NCI-H2227 treated with DMSO at 0.1 percent for 48 hours (cell line): ENCODE measurements at places on chromosomes 12 and 14.

DNA sequence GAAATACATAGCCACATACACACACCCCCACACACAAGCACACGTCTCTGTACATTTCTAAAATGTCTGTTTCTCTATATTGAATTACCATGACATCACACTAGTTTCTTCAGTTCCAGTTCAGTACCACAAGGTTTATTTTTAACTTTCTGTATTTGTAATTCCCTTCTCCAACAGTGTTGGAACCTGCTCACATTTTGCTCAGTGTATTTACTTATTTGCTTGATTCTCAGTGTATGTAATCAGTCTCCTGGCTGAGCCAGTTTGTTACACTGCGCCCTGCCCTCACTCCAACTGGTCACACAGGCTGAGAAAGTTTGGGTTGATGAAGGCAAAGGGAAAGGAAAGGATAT, 67.1 kb downstream of the MON2 start:
- DNase-seq = no peak

- no peak for DNase-seq
These were observed 52.2 kb upstream of the PLBD1 start for GRCh38 chr12:14619741-14620501.

- DNase-seq = no peak
These were observed 414.8 kb upstream of the MGAT4C start for GRCh38 chr12:86670986-86671385.

GRCh38 chr14:95910628-95911027, 34.0 kb downstream of the TUNAR start:
- DNase-seq = no peak

- DNase-seq = no peak
These were observed 185.6 kb upstream of the C14orf180 start for GRCh38 chr14:104393898-104394381.

- DNase-seq = peak; percentile 48
These were observed 198.2 kb downstream of the TSPAN9 start for GRCh38 chr12:3275171-3276041.

- DNase-seq = no peak
These were observed 5.1 kb downstream of the COX14 start for GRCh38 chr12:50117057-50117622.

DNA sequence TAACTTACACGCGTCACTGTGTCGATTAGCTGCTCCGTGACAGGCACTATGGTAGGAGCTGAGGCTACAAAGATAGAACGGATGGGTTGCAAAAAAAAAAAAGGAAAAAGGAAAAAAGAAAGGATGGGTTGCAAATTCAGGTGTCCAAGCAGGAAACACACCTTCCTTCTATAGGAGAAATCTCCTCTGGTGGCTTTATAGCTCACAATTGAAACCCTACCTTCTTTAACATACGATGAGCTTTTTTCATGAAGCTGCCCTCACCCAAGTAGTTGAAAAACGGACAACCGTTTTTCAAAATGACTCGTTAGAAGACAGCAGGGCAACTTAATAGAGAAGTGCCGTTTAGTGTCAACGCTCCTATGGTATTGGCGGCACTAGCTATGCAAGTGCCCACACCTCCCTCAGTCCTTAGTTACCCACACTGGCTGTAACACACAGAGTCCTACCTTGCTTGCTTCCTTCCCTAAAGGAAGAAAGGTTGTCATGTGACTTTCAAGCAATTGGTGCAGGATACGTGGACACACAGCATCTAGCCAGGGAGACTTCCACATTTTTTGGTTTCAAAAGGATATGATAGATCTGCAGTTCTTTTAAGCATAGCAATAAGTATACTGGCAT, 682 bp upstream of the TRIP11 start:
- DNase-seq = peak; percentile 56

DNA sequence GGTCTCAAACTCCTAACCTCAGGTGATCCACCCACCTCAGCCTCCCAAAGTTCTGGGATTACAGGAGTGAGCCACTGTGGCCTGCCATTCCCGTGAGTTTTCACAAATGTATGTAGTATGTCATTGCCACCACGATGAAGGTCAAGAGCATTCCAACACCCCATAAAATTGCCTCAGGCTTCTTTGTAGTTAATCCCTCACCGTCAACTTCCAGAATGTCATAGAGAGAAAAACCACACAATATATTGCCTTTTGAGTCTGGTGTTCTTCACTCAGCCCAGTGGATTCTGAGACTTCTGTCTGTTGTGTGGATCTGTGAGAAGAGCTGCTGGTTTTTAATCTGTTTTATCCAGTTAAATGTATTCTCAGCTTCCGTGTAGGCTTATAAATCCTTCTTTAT, 12.6 kb upstream of the CFAP251 start:
- no peak for DNase-seq

GRCh38 chr12:24499151-24500146, 449.5 kb downstream of the BCAT1 start:
- DNase-seq = no peak

GRCh38 chr14:29037411-29037810, 270.8 kb downstream of the FOXG1 start:
- DNase-seq = no peak

DNA sequence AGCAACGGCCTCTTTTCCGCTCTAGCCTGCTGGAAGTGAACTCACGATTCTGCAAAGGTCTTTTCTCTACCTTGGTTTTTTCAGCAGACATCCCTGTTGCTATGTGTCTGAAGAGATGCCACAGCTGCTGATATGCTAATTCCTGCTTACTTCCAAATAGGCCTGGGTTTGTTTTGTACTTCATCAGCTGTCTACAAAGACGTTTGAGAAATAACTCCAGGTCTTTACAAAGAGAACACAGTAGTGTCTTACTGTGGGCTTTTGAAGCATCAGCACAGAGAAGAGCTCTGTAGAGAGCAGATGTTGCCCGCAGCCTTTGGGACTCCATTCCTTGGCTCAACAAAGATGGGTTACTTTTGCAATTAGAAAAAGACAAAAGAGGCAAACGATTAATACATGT, 1366.5 kb downstream of the AACS start:
- no peak for DNase-seq

GRCh38 chr12:47942614-47943225, 20.7 kb upstream of the TMEM106C start:
- DNase-seq = no peak

DNA sequence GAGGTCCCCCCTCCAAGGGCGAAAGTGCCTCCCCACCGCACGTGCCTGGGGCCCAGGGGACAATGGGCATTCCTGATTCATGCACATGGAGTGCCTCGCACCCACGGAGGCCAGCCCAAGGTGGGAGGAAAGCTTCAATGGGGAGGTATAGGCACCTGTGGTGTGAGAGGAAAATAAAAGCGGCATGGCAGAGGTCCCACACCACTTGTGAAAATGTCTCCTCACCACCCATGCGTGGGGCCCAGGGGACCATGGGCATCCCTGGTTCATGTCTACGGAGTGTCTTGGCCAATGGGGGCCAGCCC, 384.7 kb downstream of the ALG10 start:
- DNase-seq = no peak

GRCh38 chr14:80923368-80923767, 18.2 kb downstream of the CEP128 start:
- no peak for DNase-seq

DNA sequence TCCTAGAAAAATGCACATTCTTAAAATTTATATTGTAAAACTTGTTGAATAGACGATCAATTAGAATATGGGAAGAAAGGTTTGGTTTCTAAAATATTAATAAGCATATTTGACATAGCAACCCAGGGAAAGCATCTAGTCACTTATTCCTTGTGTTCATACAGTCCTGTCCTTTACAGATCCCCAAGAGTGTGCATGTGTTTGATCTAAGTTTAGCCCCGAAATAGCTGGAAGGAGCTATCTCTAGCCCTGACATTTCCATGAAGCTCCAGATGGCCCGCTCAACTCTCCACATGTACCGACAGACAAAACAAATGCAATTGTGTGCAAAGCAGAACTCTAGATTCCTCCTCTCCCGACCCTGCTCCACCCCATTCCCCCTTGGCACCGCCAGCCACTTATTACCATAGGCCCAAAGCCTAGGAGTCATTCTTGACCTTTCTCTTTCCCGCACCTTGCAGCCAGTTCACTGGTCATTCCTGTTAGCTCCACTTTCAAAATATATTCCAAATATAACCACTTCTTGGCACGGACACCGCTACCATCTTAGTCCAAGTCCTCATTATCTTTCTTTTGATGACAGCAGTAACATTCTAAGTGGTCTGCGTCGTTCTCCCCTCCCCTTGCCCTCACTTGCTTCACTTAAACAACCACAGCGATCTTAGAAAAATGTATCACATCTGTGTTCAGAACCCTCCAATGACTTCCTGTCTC, 45.4 kb upstream of the GZMB start:
- DNase-seq = no peak

- DNase-seq = no peak
These were observed 215.4 kb upstream of the RTL1 start for GRCh38 chr14:101118746-101119591.

- no peak for DNase-seq
These were observed 642 bp upstream of the PAN2 start for GRCh38 chr12:56334490-56334793.

GRCh38 chr12:102888511-102888910, 28.5 kb downstream of the PAH start:
- no peak for DNase-seq

DNA sequence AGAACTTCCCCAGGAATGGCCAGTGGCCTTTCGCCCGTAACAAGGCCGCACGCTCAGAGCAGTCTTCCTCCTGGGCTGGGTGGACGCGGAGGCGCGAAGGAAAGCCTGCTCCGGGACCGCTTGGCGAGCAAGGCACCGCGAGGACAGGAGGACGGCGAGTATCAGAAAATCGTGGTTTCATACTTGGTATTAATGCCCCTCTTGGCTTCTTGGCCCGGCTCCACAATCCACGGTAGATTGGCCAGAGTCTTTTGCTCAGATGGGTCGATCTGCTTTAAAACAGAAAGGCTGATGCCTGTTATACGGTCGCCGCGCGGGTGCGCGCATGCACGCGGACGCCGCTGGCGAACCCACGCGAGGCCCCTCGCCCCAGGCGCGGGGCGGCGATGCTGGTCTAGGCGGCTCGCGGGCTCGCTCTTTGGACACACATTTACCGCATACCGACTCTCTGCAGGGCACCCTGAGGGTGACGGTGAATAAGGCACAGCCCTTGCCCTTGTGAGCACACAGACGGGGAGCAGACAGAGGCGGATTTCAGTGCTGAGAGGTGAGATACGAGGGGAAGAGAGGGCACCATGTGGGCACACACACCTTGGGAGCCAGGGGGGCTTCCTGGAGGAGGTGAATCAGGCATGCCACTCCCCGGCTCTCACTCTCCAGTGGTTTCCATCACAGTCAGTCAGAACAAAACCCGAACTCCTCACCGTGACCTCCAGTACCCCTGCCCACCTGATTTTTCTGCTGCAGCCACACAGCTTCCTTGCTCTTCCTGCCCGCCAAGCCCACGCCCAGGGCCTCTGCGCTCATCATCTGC, 100.7 kb downstream of the APAF1 start:
- no peak for DNase-seq

- DNase-seq = no peak
These were observed 451.4 kb upstream of the PDE3A start for GRCh38 chr12:19916974-19917373.

DNA sequence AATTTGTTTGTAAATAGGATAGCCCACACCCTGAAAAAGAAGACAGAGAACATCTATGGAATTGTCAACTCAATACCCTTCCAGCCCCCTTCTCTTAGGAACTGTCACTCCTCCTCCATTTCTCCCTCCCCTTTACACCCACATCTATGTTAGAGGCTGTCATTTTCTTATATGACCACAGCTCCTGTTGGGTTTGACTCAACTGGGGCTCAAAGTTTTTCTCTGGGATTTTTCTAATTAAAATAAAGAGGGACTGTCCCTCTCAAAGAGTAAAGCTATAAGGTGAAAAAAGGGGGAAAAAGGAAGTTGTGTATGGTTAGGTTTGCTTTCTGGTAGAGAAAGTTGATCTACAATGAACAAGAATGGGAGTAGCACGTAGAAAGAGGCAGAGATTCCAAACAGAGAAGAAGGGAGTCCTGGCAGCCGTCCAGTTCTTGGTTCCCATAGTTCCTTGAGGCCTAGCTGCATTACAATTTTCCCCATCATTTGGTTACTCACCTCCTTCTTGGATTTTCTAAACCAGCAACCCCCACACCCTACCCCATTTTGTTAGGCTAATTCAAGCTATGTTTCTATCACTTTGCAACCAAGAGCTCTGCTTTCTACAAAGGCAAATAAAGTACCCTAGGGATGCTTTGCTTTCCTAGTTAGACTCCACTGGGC, 44.3 kb upstream of the STK38L start:
- no peak for DNase-seq

DNA sequence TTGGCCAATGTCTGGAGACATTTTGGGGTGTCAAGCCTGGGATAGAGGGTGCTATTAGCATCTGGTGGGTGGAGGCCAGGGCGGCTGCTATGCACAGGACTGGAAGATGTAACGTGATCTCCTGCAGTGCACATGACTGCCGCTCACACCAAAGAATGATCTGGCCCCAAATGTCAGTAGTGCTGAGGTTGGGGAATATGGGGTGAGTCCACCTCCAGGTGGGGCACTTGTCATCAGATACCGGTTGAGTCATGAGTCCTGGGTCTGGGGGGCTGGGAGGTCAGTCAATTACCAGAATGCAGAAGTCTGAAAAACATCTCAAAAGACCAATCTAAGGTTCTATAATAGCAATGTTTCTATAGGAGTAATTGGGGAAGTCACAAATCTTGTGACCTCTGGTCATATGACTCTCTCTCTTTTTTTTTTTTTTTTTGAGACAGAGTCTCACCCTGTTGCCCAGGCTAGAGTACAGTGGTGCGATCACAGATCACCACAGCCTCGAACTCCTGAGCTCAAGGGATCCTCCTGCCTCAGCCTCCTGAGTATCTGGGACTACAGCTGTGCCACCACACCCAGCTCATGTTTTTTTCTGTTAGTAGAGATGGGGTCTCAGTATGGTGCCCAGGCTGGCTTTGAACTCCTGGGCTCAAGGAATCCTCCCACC, 6.0 kb upstream of the SDSL start:
- no peak for DNase-seq

- no peak for DNase-seq
These were observed 6.3 kb upstream of the NRIP2 start for GRCh38 chr12:2841056-2841650.

GRCh38 chr12:16857456-16857923, 251.5 kb upstream of the LMO3 start:
- DNase-seq = no peak

GRCh38 chr14:90136904-90137303, 75.1 kb downstream of the KCNK13 start:
- no peak for DNase-seq

DNA sequence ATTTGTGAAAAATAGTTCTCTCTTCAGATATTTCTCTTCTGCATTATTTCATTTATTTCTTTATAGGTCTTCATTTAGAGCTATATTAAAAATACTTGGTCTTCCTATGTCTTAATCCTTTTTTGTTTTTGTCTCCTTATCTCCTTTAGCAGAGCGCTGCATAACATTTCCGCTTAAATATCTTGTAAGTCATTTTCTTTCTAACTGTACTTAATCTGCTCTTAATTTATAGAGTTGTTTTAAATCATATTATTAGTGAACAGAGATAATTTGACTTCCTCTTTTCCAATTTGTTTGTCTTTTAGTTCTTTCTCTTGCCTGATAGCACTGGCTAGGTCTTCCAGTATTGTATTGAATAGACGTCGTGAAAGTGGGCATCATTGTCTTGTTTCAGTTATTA, 18.0 kb downstream of the LUM start:
- no peak for DNase-seq
